Muscle of leg (tissue), 16 donors: ENCODE measurements at places on chromosomes 11 and 22. TPM values are rescaled to one million over a fixed set of nuclear protein-coding genes. Genes with fewer than 3 reads are reported as not detected.
A peak's percentile ranks its signal among the peaks of the same experiment; 100 is the strongest.

DNA sequence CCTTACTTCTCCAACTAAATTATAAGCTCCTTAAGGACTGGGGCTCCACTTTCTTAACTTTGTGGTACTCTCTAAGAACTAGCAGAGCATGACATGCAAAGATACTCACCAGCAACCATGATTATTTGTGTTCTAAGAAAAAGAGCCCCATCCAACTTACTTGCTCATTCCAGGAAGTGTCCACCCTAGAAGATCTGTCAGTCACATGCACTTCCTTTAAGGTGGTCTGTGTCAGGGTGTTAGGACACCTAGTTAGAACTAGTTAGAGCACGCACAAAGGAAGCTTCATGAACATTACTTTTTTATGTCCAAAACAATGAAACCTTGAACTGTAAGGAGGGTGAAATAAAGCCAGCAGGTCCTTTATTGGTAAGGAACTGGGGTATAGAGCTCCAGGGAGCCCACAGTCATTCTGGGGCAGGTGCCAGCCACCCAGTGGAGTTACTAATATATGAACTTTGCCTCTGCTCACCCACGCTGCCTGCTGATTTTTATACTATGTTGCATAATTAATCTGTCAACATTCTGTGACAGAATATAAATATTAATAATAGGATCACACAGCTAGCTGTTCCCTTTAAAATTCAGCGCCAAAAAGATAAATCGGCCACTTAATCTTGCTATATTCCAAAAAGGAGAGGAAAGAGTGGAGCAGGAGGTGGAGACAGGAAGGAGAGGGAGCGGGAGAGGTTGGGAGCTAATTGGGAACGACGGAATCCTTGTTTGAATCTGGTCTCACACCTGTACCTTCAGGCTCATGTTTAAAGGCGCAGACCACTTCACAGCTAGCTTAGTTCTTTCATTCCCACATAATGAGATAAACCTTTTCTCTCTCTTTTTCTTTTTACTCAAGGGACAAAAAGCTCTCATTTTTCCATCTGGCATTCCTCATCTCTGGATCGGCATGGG lies 755.0 kb downstream of the OPCML start:
- no peak for DNase-seq

DNA sequence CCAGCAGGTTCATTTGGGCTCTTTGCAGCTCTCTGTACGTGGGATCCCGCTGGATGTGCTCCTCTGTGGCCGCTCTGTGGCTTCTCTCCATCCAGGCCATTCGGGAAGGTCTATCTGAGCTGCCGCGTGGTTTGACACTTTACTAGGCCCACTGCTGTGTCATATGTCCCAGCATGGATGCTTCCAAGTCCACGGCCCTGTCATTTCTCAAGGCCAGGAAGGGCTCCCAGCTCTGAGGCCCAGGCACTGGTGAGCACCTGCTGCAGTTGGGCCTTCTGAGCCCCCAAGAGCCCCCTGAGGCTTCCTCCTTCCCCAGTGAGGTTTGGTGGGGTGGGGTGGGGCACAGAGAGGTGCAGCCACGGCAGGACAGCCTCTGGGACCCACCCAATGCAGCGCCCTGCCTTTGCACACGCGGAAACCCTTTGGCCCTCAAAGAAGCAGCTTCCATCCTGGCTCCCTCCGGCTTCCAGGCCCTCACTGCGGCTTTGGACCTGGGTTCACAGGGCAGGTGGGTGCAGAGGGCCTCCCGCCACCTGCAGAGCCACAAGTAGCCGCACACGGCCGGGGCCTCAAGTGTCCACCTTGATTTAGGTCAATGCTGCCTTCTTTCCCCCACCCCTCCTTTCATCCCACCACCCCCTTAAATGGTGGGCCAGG lies 44.5 kb upstream of the FGF3 start:
- DNase-seq, result no peak

DNA sequence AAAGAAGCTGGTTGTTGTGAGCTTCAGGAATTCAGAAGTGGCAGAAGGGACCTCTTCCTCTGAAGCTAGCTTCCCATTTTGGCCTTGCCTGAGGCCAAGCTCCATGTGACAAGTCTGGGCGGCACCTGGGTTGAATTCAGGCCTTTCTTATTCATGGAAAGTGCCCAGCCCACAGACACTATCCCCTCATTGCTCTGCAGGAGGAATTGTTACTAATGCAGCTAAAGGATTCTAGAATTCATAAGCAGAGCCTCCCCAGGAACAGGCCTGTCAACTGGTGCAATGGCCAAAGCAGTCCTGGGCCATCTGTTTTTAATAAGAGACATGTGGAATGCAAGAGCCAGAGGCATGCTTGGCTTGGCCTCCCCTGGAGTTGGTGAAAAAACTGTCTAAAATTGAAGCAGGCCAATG lies 71.4 kb downstream of the SLC1A2 start:
- DNase-seq, result peak; percentile 75

The CLCF1 gene
- 2.0 TPM for total RNA-seq

The ACR gene
- total RNA-seq, result 0.09 TPM

DNA sequence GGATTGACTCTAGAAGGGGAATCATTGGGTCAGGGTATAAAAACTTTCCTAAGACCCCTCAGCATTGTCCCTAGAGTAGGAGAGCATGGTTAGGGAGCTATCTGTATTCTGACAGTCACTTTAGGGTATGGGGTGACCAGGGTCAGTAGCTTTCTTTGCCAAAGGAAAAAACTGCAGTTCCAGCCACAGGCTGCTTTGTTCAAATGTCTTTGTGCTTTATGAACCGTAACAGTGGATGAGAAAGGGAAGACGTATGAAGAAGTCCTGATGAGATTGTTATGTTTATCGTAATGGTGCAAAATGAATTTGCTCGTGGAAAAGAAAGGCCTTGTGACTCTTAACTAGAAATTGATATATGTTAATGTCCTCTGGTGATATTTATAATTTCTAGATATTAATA lies 30.0 kb downstream of the CYB5R2 start:
- DNase-seq, result no peak

The RNASEH2C gene
- total RNA-seq, result 35.1 TPM

- DNase-seq, result no peak
Measured at GRCh38 chr22:50602338-50602700, 1.7 kb downstream of the MAPK8IP2 start.

DNA sequence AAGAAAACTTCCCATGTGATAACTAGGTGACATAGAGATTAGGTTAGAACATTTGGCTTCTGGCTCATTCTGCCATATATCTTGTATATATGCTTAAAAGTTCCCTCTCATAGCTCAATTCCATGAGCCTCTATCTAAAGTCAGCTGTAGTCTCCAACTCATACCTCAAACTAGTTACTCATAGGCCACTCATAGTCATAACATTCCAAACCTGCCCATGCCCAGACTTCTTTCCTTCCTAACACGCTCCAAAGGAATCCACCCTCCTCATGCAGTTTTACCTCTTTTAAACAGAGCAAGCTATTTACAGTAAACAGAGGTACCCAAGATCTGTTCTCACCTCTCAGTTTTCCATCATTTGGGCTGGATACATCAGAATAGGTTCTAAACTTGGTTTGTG lies 39.4 kb downstream of the GLYATL2 start:
- no peak for DNase-seq

The FJX1 gene
- total RNA-seq, result 6.5 TPM
